ENCODE measurements at places on chromosomes 3 and 15.

GRCh38 chr3:9669277-9669676 lies 20.0 kb downstream of the MTMR14 start:
- H3K36me3 ChIP-seq = peaks cover 30% of the 10 kb centered on the region
- H3K27me3 ChIP-seq = no peaks in the 10 kb centered on the region
- H3K4me1 ChIP-seq = no peaks in the 10 kb centered on the region
- no peak overlapping the region for H3K27ac ChIP-seq
- DNase-seq = no peak
- H3K4me3 ChIP-seq = no peak overlapping the region

DNA sequence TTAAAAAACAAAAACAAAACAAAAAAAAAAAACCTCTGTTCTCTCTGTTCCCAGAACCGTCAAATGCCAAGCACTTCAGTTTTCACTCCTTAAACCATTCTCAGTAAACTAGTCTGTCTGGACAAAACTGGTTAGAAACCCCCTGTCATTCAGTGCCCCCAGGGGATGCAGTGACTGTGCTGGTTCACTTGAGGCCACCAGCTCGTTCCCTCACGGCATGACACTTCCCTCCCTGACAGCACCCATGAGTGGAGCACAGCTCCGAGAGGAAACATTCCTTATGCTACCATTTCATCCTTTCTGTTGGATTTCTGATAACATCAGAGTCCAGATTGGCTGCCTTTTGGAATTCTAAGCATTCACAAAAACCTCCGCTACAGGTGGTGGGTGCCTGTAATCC lies 244.0 kb upstream of the TPM1 start:
- H3K36me3 ChIP-seq = no peaks in the 10 kb centered on the region
- no peaks in the 10 kb centered on the region for H3K27me3 ChIP-seq
- H3K4me1 ChIP-seq = no peaks in the 10 kb centered on the region
- H3K4me3 ChIP-seq = no peak overlapping the region
- DNase-seq = no peak

DNA sequence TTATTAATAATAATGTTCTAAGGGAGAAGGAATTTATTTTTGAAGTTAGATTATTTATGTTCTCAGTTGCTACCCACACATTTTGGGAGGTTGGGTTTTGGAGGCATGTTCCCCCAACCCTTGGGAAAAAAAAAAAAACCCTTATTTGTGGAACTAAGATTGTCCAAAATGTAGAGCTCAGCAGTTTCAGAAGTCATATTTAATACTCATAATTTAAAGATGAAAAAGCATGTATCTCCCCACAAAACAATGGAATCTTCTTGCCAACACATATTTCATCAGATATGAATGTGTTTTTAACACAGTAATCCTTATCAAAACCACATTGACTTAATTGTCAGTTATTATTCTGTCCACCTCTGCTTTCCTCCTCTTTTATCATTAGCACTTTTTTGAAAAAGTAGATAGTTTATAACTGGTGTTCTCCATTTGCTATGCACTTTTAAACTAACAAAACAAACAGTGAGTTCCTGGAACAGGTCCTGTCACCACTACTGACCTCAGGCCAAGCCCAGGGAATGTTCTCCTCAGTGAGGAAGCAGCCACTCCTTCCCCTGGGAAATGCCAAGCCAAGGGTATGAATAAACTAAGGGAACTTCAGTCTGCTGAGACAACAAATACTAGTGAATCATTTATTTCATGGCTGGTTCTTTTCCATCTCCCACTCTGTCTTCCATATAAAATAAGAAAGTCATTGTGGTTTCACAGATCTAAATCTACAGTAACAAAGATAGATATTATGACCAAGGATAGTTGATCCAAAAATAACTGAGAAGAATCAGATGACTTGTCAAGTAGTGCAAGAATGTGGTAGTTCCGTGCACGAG lies 414.4 kb upstream of the ALCAM start:
- no peaks in the 10 kb centered on the region for H3K36me3 ChIP-seq
- H3K27ac ChIP-seq = peak overlapping the region; percentile 19
- H3K27me3 ChIP-seq = 0 out of 2 replicates have a peak, but pooled peaks cover 6% of the 10 kb centered on the region
- peaks cover 20% of the 10 kb centered on the region for H3K4me1 ChIP-seq
- H3K4me3 ChIP-seq = no peak overlapping the region

DNA sequence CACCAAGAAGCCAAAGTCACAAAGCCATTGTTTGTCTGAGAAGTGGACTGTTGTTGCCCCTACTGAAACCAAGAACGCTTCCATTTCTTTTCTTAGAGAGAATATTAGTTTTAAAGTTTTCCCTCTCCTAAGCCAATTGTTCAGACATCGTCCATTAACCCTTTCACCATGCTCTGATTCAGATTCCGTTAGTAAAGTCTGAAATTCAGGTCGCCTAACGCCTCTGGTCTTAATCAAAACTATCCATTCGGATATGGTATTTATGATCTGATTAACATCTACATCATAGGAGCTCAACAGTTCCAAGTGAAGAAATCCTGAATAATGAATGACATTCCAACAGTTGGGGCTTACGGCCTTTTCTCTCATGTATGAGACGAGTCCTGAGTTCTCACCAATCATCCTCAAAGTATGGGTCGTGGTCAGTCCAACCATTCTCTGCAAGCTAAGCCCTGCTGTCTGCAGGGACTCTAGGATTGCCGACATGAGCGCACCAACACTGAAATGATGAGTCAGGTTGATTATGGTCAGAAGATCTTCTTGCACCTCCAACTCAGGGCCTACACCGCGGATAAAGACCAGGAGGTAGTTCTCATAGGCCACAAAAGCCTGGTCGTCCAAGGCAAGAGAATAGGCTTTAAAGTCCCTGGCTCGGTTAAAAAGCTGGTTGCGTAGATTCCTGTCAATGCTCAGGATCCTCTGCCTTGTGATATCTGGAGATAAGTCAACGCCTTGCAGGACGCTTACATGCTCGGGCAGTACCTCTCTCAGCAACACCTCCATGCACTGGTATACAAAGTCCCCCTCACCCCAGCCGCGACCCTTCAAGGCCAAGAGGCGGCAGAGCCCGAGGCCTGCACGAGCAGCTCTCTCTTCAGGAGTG lies 767 bp downstream of the EPM2AIP1 start:
- H3K27ac ChIP-seq = peak overlapping the region; percentile 98
- H3K27me3 ChIP-seq = no peaks in the 10 kb centered on the region
- H3K36me3 ChIP-seq = peaks cover 17% of the 10 kb centered on the region
- DNase-seq = peak; percentile 80
- peak overlapping the region; percentile 97 for H3K4me3 ChIP-seq
- peaks cover 37% of the 10 kb centered on the region for H3K4me1 ChIP-seq

DNA sequence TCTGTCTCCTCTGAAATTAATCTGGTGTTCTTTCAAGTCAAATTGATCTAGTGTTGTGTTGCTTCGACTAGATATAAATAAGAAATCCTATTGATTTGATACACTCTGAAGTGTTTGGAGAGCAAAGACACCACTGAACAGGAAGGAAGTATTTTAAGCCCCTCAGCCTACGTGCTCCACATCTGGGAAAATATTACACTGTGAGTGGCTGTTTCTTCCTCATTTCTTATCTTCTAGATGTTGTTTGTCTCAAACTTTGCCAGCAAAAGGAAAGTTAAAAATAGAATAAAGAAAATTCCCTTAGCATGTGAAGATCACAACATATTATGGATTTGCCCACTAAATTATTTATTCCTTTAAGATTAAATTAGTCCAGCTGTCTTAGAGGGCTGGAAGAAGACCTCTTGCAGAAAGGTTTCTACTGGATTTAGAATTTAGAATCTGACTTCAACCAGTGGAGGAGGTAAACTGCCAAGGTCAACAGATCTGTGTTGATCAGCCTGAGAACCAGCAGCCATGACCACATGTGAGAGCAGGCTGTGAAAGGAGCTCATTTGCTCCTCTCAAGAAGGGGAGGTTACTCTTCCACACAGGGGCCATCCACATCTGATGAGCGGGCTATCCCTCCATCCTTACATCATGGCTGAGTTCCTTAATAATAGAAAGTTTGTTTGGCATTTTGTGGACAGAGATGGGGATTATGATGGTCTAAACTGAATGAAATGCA lies 46.3 kb upstream of the ACKR4 start:
- no peaks in the 10 kb centered on the region for H3K27me3 ChIP-seq
- H3K4me3 ChIP-seq = no peak overlapping the region
- H3K27ac ChIP-seq = peak overlapping the region; percentile 50

DNA sequence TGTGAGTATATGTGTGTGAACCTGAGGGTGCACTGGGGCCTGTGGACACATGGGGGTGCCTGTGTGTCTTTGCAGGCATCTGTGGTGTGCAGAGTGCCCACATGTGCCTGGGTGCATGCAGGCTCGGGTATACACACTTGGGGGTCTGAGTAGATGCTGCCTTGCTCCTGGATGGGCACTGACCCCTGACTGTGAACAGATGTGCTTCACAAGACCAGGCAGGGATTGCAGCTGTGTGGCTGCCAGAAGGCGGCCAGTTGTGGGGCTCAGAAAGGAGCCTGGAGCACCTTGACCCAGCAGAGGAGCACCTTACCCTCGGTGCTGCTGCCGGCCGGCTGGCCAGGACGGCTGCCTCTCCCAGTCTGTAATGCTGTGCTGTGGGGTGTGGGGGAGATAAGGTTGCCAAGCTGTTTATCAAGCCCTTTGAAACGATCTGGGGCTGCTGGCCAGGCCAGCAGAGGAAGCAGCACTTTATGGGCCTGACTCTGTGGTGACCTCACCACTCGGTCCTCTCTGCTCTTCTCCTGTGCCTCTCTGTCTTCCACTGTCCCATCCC lies 55.5 kb upstream of the MRPS22 start:
- H3K36me3 ChIP-seq = no peaks in the 10 kb centered on the region
- H3K4me3 ChIP-seq = no peak overlapping the region
- H3K27me3 ChIP-seq = no peaks in the 10 kb centered on the region

GRCh38 chr3:12194209-12194608 lies 35.5 kb upstream of the TIMP4 start:
- H3K36me3 ChIP-seq = no peaks in the 10 kb centered on the region
- H3K27ac ChIP-seq = peak overlapping the region; percentile 80
- peak; percentile 88 for DNase-seq
- H3K4me1 ChIP-seq = peaks cover 31% of the 10 kb centered on the region
- H3K27me3 ChIP-seq = no peaks in the 10 kb centered on the region

GRCh38 chr3:46536758-46537157 lies 29.3 kb downstream of the LRRC2 start:
- no peak overlapping the region for H3K27ac ChIP-seq
- peaks cover 21% of the 10 kb centered on the region for H3K4me1 ChIP-seq
- peaks cover 22% of the 10 kb centered on the region for H3K36me3 ChIP-seq

- no peak overlapping the region for H3K4me3 ChIP-seq
- no peaks in the 10 kb centered on the region for H3K36me3 ChIP-seq
- peaks cover 17% of the 10 kb centered on the region for H3K4me1 ChIP-seq
- no peaks in the 10 kb centered on the region for H3K27me3 ChIP-seq
- peak; percentile 87 for DNase-seq
- H3K27ac ChIP-seq = peak overlapping the region; percentile 49
Observed at GRCh38 chr3:54988838-54989630, 61.2 kb upstream of the LRTM1 start.

- peak overlapping the region; percentile 39 for H3K27ac ChIP-seq
- peaks cover 13% of the 10 kb centered on the region for H3K4me1 ChIP-seq
- H3K36me3 ChIP-seq = no peaks in the 10 kb centered on the region
- no peak overlapping the region for H3K4me3 ChIP-seq
- H3K27me3 ChIP-seq = no peaks in the 10 kb centered on the region
Observed at GRCh38 chr15:35557544-35557943, 11.6 kb upstream of the DPH6 start.

DNA sequence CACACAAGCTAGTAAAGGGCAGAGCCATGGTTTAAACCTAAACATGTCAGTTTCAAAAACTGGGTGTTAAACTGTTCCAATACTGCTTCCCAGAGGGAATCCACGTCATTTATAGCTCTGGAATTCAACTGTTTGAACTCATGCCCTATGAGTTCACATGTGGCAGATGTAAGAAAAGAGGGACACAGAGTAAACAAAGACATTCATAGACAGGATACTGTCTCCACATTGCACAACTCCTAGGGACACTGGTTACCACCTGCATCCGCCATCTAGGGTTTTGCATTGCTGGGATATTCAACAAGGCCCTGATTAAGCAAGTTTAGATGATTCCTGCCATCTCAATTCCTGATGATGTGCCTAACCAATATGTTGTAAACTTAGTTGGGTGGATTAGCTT lies 134.1 kb upstream of the COL8A1 start:
- H3K4me1 ChIP-seq = peaks cover 60% of the 10 kb centered on the region
- H3K4me3 ChIP-seq = no peak overlapping the region
- H3K27me3 ChIP-seq = no peaks in the 10 kb centered on the region
- H3K36me3 ChIP-seq = no peaks in the 10 kb centered on the region
- peak overlapping the region; percentile 40 for H3K27ac ChIP-seq
- DNase-seq = peak; percentile 29

GRCh38 chr3:124557433-124558232 lies 172.6 kb upstream of the UMPS start:
- no peak overlapping the region for H3K27ac ChIP-seq
- H3K27me3 ChIP-seq = peaks cover 10% of the 10 kb centered on the region
- DNase-seq = peak; percentile 65
- H3K4me3 ChIP-seq = no peak overlapping the region

GRCh38 chr3:174397848-174398247 lies 461.3 kb upstream of the NAALADL2 start:
- no peak overlapping the region for H3K27ac ChIP-seq
- H3K4me1 ChIP-seq = 0 out of 2 replicates have a peak, but pooled peaks cover 7% of the 10 kb centered on the region
- peak; percentile 46 for DNase-seq

DNA sequence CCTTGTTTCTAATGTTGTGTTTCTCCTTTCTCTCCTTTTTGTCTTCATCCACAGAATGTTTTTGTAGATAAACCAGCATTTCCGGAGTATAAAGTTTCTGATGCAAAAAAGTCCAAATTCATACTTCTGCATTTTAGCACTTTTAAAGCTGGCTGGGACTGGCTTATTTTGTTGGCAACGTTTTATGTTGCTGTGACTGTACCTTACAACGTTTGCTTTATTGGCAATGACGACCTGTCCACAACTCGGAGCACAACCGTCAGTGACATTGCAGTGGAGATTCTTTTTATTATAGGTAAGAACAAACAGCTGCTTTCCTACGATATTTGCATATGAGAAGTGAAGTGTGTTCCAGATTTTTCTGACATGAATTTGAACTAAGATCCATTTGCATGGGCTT lies 199.4 kb downstream of the KCNH8 start:
- no peaks in the 10 kb centered on the region for H3K27me3 ChIP-seq
- no peak overlapping the region for H3K4me3 ChIP-seq
- H3K4me1 ChIP-seq = no peaks in the 10 kb centered on the region
- DNase-seq = no peak
- no peak overlapping the region for H3K27ac ChIP-seq
